ENCODE measurements at places on chromosomes 5 and 9.

DNA sequence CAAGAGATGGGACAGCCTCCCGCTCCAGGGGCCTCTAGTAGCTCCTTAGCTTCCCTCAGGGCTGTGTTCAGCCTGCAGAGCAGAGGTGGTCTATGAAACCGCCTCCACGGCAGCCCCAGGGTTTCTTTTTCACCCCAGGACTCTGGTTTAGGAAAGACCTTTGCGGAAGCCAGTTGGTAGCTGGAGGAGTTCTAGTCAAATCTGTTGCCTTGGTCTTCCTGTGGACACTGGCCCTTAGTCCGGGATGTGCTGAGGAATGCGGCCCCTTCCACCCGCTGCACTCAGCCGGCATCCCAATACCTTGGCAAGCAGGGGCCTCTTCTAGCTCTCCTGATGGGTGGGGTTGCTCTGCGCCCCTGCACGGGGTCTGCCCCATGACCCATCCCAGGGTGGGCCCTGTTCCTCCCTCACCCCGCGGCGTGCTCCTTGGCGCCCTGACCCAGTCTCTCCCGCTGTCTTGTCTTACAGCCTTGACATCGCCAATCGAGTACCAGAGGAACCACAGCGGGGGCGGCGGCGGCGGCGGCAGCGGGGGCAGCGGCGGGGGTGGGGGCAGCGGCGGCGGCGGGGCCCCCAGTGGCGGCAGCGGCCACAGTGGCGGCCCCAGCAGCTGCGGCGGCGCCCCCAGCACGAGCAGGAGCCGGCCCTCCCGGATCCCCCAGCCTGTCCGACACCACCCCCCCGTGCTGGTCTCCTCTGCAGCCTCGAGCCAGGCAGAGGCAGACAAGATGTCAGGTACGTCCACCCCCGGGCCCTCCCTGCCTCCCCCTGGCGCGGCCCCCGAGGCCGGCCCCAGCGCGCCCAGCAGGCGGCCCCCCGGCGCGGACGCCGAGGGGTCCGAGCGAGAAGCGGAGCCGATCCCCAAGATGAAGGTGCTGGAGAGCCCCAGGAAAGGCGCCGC lies 94.3 kb upstream of the OTULINL start:
- no peak for DNase-seq

DNA sequence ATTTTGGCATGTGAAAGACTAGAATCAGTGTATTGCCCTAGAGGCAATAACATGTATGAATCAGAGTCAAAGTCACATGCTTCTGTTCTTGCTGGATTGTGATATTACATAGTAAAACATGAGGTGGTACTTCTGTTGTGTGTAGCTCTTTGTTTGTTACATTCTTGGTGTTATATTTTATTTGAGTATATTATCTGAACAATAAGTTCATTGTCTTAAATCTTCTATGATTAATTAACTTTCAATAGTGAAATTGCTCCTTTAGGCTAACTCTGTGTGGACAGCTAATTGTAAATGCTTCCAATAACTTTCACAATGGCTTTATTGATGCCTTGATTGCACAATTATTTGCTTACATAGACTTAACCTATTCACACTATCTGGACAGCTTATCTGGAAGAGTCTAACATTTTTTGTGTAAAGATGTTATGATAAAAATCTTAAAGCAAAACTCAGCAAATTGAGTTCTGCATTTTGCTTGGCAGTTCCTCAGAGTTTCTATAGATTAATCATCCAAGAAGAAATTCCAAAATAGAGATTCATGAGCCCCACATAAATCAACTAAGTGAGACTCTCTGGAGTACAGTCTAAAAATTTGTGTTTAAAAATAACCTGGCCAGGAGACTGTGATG lies 239.6 kb upstream of the TUSC1 start:
- DNase-seq = no peak

DNA sequence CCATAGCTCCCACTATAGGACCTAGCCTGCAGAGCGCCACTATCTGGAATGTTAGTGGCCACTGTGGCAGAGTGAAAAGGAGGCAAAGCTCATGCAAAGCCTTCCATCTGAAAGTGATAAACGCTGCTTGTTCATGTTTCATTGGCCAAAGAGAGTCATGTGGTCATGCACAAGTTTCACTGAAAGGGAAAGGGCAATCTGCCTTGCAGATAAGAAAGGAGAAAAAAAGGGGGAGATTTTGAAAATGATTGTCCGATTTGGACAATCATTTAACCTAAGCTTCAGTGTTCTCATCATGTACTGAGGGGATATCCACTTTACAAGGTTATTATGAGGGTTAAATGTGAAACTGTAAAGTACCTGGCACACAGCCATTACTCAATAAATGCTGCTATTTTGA lies 9.0 kb upstream of the MOB3B start:
- no peak for DNase-seq

DNA sequence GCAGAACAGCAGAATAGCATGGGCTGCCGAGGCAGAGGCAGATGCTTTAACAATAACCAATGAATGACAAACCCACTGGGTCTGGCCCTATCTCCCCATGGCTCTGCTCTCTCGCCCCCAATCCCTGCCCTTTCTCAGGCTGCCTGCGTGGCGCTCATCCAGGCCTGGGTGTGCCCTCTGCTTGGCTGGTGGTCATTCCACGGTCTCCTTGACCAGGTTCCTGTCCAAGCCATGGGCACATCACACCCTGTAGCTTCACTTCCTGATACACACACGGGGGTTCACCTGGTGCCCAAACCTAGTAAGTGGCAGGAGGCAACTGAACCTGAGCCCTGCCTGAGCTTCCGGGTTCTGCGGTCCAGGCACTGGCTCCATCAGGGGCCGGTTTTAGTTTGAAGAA lies 87.6 kb downstream of the DAP start:
- no peak for DNase-seq

DNA sequence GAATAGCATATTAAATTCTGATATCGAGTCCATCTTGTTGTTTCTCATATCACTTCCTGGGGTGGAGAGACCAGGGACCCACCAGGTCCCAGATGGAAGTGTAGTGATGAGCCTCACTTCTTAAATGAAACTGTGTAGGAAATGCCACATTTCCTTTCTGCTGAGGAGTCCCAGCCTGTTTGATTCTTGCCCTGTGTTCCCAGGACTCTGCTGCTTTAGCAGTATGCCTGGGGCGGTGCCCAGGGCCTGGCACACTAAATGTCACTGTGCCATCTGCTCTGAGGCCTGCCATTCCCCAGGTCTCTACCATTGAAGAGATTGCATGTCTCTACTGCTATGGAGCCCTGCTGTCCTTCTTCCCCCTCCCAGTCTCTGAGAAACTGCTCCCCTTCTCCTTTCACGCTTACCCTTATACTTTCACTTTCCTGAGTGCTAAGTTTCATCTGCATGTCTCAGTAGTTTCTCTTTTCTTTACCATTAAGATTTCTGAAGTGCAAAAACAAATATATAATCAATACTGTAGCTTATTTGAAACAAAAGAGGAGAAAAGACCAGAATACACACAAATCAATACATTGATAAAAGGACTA lies 260.4 kb downstream of the GABRB2 start:
- DNase-seq = no peak

DNA sequence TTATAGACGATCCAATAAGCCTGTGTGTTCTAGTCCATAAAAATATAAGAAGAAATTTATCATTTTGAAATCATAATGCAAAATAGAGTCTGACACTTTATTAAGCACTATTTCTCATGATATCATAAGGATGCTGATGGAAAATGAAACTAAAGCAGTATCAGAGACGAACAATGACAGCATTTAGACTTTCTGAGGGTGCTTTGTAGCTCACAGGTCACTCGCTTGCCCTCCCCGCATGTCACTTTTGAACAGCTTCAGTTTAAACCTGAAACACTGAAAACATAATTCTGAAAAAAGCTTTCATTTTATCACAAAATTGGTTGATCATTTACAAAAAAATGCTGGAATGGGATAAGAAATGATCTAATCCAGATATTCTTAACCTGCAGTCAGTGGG lies 247.1 kb downstream of the EBF1 start:
- DNase-seq = no peak

DNA sequence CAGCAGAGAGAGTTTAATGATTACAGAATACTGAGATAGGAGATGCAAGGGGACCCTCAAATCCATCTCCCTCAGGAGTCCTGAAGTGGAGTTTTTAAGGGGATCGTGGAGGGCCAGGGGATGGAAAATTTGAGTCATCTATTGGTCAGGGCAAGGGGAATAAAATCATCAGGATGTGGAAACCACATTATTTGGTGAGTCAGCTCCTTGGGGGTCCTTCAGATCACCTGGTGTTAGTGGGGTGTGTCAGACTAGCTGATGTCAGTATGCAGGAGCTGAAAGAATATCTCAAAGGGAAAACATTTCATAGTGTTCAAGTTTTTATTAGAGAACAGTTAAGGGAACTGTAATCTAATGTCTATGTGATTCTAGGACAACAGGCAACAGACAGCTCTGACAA lies 183.0 kb upstream of the FTMT start:
- DNase-seq = no peak

DNA sequence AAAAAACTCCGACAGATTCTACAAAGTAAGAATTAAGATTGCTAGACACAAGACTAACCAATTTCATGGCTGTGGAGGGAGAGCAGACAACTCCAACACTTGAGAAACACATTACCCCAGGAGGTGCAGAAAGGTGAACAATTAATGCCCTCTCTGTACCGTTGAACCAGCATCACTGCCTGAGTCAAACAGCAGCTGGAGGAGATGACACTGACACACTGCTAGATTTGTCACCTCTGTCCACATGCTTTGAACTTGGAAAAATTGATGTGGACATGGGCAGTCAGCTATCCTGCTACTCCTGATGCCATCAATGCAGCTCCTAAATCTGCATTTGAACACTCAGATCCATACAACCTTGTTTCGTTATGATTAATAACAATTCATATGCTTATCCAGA lies 51.7 kb downstream of the GPBP1 start:
- no peak for DNase-seq

- DNase-seq = no peak
Observed at GRCh38 chr5:149410721-149411432, 31.8 kb upstream of the IL17B start.

DNA sequence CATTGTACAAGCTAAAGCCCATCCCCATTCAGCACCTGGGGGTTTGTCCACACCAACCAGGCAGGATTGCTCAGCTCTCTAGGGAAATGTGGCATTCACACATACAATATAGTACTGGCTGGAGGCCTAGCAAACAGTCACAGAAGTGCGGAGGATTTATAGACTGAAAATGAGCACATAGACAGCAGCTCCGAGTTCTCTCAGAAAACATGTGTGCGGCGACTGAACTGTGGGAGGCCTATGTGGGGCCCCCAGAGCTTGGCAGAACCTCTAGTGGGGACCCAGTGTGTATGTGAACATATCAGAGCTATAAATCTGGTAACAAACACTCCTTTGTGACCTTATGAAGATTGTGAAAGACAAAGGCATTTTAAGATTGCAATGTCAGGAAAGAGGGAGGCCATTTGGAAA lies 431.1 kb downstream of the DTWD2 start:
- no peak for DNase-seq

GRCh38 chr5:93874080-93874479 lies 132.7 kb upstream of the POU5F2 start:
- no peak for DNase-seq

DNA sequence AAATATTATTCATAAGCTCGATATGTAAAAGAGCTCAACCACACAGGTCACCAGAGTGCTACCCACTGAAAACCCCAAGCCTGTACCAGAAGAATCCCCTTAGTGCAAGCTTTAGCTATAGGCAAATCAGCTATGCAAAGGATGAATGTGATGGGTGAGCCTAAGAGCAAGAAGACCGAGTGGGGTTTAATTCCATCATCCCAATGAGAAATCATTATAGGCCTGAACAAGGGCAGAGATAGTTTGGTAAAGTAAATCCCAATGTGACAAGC lies 21.8 kb downstream of the ELOVL7 start:
- no peak for DNase-seq

DNA sequence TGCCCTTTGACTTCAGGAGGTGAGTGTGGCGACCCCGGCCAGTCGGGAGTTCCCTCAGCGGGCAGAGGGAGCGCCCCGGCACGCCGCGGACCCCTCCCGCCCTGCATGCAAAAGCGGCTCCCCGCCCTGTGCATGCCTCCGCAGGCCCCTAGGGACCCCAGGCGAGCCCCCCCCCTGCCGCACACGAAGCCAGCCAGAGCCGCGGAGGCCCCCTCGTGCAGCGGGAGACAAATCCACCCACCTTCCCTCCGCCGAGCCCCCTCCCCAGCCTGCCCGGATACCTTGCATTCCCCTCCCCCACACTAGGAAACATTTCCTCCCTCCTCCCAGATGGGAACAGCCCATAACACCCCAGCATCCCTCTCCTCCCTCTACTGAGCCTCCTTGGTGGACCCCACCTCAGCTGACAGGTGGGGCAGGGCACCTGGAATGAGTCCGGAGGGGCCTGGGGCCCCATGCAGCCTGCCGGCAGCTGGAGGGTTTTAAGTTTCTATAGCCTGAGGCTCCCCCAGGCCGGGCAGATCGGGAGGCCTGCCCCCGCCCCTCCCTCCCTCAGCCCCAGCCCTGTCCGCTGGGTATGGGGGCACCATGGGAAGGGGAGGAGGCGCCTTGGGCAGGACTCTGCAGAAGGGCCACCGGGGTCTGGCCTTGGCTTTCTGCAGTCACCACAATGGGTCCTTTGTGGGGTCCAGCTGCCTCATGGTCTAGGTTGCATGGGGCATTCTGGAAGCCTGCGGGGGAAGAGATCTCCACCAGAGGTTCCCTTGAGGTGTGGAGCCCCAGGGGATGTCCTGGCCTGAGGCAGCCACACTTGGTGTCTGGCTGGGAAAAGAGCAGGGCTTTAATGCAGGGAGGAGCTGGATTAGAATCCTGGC lies 601 bp downstream of the ERGIC1 start:
- DNase-seq = no peak

DNA sequence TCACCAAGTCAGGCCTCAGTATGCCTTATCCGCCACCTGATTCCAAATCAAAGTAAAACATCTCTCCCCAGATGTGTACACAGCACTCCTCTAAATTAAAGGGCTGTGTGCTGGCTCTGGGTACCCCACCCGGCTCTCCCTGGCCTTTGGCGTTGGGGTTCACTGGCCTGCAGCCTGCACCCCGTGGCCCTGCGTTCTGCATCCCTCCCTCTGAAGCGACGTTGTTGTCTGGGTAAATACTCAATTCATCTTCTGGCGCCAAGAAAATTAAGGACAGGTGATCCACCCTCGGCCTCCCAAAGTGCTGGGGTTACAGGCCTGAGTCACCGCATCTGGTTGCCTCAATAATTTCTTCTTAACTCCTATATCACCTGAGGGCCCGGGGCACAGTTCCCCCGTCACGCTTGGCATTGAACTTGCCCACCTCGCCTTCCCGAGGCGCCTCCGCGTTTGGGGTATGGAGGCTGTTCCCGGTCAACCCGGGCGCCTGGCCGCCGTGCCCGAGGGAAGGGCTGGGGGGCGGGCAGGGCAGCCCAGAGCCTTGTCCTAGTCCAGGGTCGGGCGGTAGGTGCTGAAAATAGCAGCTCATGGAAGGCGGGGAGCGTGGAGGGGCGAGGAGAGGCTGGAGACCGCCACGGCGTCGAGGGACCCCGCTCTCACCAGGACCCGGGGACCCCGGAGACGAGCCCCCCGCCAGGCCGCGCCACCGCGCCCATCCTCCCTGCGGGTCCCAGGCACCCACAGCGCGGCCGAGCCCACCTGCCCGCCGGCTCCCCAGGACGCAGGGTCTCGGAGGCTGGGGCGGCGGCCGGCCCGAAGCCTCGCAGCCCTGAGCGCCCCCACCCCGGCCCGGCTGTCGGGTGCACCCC lies 531 bp downstream of the ABO start:
- no peak for DNase-seq

Data from DMS79 (cell line).